CD4-positive, alpha-beta T cell treated with Interleukin-17A for 4 hours (primary cell): ENCODE measurements at places on chromosomes 13 and 19.

GRCh38 chr19:6239871-6240676 is 39.7 kb downstream of the MLLT1 start:
- DNase-seq: no peak

- DNase-seq: no peak
These were observed 49.4 kb upstream of the IPO5 start for GRCh38 chr13:97904059-97904458.

DNA sequence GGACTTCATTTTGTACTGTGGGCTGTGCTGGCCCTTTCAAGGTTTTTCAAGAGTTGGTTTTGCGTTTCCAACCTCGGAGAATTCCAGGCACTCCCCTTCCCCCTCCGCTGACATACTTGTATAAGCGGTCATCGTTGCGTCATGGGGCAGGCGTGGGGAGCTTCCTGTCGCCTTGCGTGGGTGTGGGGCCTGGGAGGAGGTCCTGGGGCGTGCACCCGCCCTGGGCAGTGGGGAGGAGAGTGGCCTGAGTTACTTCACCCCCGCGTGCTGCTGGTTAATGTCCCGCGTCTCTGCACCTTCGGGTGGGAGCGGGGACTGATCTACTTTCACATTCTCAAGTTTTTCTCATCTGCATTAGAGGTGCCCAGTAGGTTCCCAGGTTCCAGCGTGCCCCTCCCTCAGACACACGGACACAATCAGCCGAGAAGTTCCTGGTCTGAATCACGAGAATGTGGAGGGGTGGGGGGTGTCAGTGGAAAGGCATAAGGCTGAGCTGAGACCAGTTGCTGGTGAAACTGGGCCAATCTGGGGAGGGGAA is 4.1 kb downstream of the IER2 start:
- peak; percentile 63 for DNase-seq

- DNase-seq: no peak
These were observed 173.8 kb downstream of the STK24 start for GRCh38 chr13:98403076-98403475.

GRCh38 chr19:45972947-45973540 is 621 bp downstream of the NOVA2 start:
- peak; percentile 11 for DNase-seq

- no peak for DNase-seq
These were observed 44.3 kb downstream of the SHISA2 start for GRCh38 chr13:26007261-26008125.

DNA sequence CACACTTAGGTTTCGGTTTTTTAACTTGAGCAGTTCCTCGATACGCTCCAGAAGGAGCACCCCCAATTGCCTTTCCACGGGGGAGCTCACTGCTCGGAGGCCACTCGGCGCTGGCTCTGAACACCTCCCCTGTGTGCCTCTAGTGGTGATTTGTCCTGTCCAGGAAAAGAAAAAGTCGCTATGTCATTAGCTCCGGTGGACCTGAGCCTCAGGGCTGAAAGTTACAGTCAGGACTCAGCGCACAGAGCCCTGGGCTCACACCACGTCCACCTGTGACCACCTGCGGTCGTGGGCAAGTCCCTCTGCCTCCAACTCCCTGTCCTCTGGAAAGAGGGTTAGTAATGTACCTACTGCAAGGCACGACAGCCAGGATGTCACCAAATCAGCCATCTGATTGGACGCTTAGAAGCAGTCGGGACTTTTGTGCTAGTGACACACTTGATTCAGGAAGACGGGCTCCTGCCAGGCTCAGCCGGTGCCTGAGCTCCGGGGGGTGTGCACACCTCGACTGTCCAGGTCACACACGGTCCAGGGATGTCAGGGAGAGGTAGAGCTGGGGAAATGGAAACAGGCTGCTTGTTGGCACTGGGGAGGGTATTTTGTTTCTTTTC is 3.9 kb upstream of the TMPRSS9 start:
- DNase-seq: no peak

GRCh38 chr13:36175621-36176020 is 38.7 kb downstream of the SOHLH2 start:
- DNase-seq: no peak
